ENCODE measurements at places on chromosomes 11 and 22. TPM values are rescaled to one million over a fixed set of nuclear protein-coding genes. Genes with fewer than 3 reads are reported as not detected.

PYGM gene
- polyA plus RNA-seq: 12.9 TPM

COX8A gene
- polyA plus RNA-seq: 158 TPM

MMP27 gene
- not detected for polyA plus RNA-seq

SSTR3 gene
- polyA plus RNA-seq: 0.05 TPM

SCGB1A1 gene
- polyA plus RNA-seq: 59.5 TPM

FOSL1 gene
- not detected for polyA plus RNA-seq
